CD4-positive, alpha-beta T cell (primary cell): ENCODE measurements at places on chromosomes 6 and 20.
A peak's percentile ranks its signal among the peaks of the same experiment; 100 is the strongest.

GRCh38 chr6:21053612-21054011, 519.4 kb downstream of the CDKAL1 start:
- no peak for DNase-seq

GRCh38 chr6:106134906-106135634, 48.9 kb downstream of the PRDM1 start:
- no peak for DNase-seq

DNA sequence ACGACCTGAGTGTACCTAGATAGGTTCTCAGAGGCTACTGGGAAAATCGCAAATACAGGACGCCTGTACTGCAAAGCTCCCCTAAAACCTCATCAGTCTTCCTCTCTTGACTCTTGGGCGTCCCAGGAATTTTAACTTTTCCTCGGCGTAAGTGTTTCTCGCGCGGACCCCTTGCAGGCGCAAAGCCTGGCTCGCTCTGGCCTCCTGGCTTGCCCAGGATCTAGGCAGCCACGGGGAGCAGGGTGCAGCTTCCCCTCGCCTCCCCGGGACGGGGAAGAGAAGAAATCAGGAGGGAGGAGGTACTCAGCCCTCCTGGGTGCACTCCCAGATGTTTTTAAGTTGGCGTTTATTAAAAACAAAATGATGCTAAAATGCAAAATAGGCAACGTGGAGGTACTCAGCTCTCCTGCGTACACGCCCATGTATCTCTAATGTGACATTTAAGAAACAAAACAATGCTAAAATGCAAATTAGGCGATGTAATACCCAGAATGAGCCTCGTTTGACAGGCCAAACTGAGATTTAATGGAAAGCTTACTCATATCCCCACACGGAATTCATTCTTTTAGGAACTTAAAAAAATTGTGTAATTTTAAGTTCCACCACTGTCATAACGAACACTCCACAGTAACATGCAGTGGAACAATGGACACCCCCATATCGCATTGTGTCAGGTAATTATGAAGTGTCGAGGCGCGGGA, 1.6 kb upstream of the SOBP start:
- DNase-seq, result no peak

- DNase-seq, result no peak
Measured at GRCh38 chr20:41738604-41739206, 120.5 kb upstream of the CHD6 start.

GRCh38 chr6:163531122-163531521, 116.6 kb downstream of the QKI start:
- no peak for DNase-seq

DNA sequence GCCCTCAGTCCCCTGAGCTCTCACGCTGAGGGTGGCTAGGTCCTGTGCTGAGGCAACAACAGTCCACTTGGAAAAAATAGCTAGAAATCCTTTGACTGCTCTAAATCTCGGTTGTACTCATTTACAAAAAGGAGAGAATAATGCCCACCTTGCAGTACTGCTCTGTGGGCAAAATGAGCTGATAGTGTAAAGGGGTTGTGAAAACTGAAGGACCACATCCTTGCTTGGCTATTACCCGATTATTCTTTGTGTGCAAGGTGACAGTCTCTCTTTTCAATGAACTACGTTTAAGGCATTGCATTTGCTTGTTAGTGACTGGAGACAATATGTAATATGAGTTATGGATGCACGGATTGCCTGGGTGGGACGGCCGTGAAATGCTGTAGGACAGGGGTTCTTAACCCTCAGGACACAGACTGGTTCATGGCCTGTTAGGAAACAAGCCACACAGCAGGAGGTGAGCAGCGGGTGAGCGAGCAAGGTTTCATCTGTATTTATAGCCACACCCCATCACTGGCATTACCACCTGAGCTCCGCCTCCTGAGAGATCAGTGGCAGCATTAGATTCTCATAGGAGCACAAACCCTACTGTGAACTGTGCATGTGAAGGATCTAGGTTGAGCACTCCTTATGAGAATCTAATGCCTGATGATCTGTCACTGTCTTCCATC, 14.6 kb downstream of the SAMD3 start:
- DNase-seq, result no peak

DNA sequence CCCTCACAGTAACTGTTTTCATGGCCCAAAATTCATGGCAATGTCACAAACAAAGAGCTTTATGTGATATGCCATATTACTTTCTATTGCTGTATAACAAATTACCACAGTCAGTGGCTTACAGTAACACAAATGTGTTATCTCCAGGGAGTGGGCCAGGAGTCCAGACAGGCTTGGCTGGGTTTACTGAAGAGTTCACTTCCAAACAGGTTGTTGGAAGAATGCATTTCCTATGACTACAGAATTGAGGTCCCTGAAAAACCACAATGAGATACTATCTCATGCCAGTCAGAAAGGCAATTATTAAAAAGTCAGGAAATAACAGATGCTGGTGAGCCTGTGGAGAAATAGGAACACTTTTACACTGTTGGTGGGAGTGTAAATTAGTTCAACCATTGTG, 431.9 kb downstream of the PKHD1 start:
- DNase-seq, result no peak

DNA sequence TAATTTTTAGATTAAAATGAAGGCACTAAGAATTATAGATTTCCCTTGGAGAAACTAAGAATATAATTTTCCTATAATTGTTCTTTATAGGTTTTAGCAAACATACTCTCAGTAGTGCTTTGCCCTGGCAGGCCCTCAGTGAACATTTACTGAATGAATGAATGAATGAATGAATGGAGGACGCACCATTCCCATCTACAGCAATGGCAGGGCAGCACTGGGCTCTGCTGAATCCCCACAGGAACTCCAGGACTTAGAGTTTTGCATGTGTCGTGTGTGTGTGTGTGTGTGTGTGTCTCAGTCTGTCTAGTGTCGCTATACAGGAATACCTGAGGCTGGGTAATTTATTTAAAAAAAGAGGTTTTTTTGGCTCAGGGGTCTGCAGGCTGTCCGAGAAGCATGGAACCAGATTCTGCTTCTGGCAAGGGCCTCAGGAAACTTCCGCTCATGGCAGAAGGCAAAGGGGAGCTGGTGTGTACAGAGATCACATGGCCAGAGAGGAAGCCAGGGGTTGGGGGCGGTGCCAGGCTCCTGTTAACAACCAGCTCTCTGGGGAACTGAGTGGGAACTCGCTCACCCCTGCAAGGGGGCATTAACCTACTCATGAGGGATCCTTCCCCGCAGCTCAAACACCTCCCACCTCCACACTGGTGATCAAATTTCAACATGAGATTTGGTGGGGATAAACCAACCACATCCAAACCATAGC, 20.1 kb downstream of the RNASET2 start:
- DNase-seq, result peak; percentile 62

DNA sequence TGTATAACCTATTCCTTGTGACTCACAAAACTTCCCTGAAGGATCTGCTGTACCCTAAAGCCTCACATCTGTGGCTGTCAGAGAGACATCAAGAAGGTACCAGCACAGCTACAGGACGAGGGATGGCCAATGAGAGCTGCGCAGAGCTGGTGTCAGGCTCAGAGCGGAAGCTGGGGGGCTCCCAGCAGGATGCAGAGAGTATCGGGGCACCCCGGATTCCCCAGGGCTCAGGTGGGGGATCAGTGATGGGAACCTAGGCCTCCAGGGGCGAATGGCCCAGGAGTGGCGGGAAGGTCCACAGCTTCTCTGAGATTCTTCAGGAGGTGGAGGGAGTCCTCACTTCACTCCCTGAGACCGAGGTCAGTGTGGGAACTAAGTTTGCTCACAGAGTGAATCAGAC, 30.9 kb upstream of the SMOC2 start:
- DNase-seq, result no peak

DNA sequence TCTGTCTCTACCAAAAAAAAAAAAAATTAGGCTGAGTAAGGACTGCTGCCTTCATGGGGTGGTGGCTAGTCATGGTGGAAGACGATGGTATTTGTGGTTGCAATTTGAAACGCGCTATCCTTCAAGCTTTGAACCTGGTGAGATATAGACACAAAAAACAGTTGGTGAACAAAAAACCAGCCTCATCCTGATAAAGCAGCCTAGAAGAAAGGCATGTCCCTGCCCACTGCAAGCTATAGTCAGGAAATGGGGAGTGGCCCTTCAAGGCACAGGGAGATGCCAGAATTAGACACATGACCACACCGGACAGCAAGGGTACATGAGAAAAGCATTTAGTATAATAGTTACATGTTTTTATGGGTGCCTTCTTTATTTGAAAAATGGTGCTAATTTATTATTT, 193.6 kb downstream of the NFATC2 start:
- no peak for DNase-seq
